ENCODE measurements at places on chromosomes 3 and 15.

GRCh38 chr15:80464951-80465625, 60.9 kb downstream of the ARNT2 start:
- DNase-seq, result no peak

- DNase-seq, result no peak
These were observed 365.3 kb upstream of the EPHA3 start for GRCh38 chr3:88742106-88742505.

DNA sequence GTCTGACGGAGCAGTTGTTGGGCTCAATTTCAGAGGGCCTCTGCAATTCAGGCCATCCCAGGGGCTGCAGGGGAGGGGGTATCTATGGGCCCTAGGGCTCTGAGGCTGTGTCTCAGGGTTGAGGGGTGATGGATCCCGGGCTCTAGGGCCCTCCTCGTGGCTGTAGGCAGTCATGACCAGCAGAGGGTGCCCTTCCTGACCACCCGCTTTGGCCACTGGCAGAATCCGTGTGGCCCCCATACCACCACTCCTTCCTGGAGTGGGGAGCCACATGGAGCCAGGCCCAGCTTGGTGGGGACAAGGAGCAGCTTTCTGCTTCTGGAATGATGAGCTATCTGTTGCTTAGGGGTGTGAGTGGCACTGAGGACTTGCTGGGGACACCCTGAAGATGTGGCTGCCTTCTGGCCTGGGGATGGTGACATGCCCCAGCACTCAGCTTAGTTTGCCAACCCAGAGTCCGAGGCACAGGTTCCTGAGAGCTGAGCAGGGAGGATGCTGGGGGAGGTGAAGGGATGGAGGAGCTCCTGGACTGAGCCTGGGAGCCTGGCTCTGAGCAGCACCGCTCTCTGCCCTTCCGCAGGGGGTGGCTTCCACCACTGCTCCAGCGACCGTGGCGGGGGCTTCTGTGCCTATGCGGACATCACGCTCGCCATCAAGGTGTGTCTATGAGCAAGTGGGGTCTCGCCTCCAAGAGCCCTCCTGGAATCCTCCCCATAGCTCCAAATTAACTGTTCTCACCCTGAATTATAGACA, 20.2 kb downstream of the HDAC11 start:
- DNase-seq, result no peak

DNA sequence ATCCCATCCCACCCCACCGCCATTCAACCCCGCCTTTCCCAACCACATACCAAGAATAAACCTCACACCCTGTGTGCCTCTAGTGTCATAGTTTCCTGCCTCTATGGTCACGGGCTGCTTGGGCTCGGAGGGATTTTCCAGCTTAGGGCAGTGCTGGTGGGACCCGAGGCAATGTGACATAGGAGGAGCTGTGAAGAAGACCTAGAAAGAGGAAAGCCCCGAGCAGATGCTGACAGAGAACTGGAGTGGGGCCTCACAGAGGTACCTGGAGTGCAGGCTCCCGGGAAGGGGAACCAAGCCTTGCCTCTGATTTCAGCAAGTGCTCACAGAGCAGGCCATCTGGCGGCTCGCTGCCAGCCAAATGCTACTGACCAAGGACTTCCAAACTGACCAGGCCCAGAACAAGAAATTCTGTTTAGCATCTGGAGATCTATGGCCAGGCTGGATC, 27.5 kb downstream of the BHLHE40 start:
- DNase-seq, result no peak

DNA sequence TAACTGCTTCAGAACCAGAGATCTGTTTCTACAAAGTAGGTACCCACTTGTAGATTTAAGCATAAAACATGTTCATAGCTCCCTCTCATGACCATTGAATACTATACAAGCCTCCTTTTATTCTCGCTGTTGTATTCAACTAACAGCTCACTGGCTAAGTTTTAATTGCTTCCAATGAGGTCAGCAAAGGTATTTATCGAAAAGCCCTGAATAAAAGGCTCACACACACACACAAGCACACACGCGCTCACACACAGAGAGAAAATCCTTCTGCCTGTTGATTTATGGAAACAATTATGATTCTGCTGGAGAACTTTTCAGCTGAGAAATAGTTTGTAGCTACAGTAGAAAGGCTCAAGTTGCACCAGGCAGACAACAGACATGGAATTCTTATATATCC, at the start of gene FGF7:
Gene FGF7, plus strand, starts transcription at position 222 of the 400 bp plus-strand sequence. CDS start 1,056 bp downstream, outside the sequence.
- no peak for DNase-seq

GRCh38 chr3:194323785-194324735, 27.1 kb downstream of the CPN2 start:
- DNase-seq, result no peak
